Activated T-helper 1 cell treated with anti-CD3 and anti-CD28 coated beads, Interleukin-2, amount 50 U/mL, for 16 hours (primary cell): ENCODE measurements at places on chromosomes 12 and 14.
A peak's percentile ranks its signal among the peaks of the same experiment; 100 is the strongest.

GRCh38 chr14:105151838-105152793 is 16.5 kb downstream of the JAG2 start:
- DNase-seq: no peak

- DNase-seq: no peak
Measured at GRCh38 chr12:117124421-117125271, 25.4 kb upstream of the TESC start.

DNA sequence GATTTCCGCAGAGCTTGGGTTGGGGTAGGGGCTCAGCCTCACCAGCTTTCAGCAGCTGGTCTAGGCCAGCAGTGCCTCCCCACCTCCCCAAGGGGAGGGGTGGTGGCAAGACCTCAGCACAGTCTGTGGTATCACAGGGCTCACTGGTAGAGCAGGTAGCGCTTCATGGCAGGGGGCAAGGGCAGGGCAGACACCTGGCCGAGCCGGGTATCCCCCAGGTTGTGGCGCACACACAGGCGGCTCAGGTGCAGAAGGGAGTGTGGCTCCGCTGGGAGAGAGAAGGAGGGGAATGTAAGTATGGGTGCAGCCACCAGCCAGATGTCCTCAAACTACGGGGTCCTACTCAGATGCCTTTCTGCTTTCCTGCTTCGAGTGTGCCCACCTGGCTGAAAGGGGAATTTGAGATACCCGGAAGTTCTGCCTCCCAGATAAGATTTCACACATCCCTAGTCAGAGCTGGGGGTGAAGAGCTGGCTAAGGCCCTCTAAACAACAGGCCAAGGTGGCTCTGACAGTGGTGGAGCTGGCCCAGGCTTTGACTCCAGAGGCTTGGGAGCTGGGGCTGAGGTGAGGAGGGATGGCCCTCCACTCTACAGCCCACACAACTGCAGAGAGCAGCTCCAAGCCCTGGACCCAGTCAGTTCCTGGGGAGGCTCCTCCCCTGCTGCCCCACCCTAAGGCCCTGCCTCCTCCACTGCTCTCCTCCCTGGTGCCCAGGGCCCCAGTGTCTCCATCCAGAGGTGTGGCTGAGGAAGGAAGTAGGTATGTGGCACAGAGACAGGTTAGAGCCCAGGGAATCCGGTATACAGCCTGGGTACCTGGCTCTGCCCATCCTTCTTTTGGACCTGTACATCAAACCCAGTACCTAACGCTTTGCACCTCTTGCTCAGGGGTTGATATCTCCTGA is 1.8 kb downstream of the SPSB2 start:
- DNase-seq: no peak

GRCh38 chr12:14961466-14962152 is at the start of gene ARHGDIB:
Gene ARHGDIB, minus strand, starts transcription at chr12:14961601. Its CDS starts 10,889 bp downstream, at chr12:14950712.
- DNase-seq: peak; percentile 60

DNA sequence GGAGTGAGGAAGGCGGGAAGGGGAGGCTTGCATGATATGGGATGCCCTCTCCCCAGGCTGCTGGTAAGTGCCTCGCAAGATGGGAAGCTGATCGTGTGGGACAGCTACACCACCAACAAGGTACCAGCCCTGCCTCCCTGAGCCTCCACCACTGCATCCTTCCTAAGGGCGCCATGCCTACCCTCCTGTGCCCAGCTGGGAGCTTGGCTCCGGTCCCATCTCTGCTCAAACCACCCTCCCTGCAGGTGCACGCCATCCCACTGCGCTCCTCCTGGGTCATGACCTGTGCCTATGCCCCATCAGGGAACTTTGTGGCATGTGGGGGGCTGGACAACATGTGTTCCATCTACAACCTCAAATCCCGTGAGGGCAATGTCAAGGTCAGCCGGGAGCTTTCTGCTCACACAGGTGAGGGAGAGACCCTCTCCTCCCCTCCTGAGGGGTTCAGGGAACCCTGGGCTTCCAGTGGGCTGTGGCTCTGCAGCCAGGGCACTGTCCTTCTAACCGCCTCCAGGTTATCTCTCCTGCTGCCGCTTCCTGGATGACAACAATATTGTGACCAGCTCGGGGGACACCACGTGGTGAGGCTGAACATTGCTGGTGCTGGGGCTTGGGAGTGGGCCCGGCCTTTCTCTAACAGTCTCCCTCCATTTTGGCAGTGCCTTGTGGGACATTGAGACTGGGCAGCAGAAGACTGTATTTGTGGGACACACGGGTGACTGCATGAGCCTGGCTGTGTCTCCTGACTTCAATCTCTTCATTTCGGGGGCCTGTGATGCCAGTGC is 2.6 kb downstream of the GNB3 start:
- DNase-seq: no peak

DNA sequence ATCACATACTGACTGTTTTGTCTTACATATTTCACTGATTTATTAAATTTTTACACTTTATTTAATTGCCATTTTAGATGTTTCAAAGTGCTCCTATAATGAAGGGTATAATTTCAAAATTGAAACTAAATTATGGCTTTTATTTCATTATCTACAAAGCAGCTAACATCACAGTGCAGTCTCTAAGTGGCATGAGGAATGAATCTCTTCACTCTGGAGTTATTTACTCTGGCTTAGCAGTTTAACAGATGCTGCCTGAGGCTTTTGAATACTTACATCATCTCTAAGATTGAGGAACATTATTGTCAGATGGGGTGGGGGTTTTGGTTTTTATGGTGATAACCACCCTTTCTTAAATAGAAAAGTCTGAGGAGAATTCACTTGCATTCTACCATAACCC is 386.4 kb downstream of the TRHDE start:
- DNase-seq: no peak
